ENCODE measurements at places on chromosomes 6 and 20. TPM values are rescaled to one million over a fixed set of nuclear protein-coding genes. Genes with fewer than 3 reads are reported as not detected.

Gene CALHM5
- 3.0 TPM for total RNA-seq

Gene ASF1A
- total RNA-seq: 20.1 TPM

Gene RIN2
- total RNA-seq: 58.7 TPM

Gene EDN1
- total RNA-seq: 1.3 TPM

Gene FAM120B
- total RNA-seq: 15.3 TPM

Gene XKR7
- total RNA-seq: not detected

Gene SNPH
- total RNA-seq: 14.6 TPM

Gene KIAA0408
- 1.5 TPM for total RNA-seq

Gene TMC2
- total RNA-seq: not detected

Data from uterine smooth muscle cell (primary cell).